ENCODE measurements at places on chromosomes 4 and X. TPM values are rescaled to one million over a fixed set of nuclear protein-coding genes. Genes with fewer than 3 reads are reported as not detected.

Gene ERVMER34-1
- 0.76 TPM for polyA plus RNA-seq

Gene MRPL1
- 22.8 TPM for polyA plus RNA-seq

Gene CT47B1
- polyA plus RNA-seq = not detected

Gene CLDN34
- polyA plus RNA-seq = not detected

- no peak for DNase-seq
These were observed 1.3 kb downstream of the VMA21 start for GRCh38 chrX:151398346-151398745.

DNA sequence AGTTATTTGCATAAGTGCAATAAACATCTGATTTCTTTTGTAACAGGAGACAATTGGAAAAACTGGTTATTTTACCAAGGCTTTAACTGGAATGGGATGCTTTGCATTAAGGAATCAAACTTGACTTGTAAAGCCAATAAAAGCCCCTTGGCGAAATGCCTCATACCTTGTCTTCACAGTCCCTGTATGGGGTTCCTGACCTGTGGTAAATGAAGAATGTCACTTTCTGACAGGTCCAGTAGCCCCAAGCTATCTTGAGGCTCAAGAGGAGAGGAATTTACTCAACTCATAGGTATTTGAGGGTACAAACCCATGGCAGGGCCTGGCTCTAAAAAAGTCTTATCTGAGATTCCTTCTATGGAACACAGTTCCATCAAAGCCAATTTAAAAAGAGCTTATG is 78.0 kb downstream of the ACOX3 start:
- DNase-seq = no peak

Data from urinary bladder (tissue), 4 donors.